AML-193 (cell line): ENCODE measurements at places on chromosomes 12 and 14.

- peak; percentile 59 for DNase-seq
These were observed 56.2 kb downstream of the PPHLN1 start for GRCh38 chr12:42382013-42382696.

DNA sequence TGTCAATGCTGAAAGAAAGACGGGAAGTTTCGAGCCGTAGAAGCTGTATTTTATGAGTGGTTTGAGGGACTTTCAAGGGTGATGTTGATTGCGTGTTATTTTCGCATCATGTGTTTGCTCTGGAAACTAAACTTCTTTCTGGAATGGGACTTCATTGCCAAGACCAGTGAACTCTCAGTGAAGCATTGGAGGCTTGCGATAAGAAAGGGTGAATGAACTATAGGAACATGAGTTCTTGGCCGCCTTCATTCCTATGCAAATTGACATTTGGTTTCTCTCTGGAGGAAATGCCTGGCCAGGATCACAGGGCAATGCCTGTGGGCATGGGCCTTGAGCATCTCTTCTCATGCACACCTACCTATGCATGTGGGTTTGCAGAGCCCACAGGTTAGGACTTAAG, 372.7 kb downstream of the GLT1D1 start:
- no peak for DNase-seq

- no peak for DNase-seq
These were observed 7.8 kb upstream of the CALM1 start for GRCh38 chr14:90388982-90389381.

- peak; percentile 4 for DNase-seq
These were observed 63.2 kb downstream of the TSPAN11 start for GRCh38 chr12:30989754-30990153.

DNA sequence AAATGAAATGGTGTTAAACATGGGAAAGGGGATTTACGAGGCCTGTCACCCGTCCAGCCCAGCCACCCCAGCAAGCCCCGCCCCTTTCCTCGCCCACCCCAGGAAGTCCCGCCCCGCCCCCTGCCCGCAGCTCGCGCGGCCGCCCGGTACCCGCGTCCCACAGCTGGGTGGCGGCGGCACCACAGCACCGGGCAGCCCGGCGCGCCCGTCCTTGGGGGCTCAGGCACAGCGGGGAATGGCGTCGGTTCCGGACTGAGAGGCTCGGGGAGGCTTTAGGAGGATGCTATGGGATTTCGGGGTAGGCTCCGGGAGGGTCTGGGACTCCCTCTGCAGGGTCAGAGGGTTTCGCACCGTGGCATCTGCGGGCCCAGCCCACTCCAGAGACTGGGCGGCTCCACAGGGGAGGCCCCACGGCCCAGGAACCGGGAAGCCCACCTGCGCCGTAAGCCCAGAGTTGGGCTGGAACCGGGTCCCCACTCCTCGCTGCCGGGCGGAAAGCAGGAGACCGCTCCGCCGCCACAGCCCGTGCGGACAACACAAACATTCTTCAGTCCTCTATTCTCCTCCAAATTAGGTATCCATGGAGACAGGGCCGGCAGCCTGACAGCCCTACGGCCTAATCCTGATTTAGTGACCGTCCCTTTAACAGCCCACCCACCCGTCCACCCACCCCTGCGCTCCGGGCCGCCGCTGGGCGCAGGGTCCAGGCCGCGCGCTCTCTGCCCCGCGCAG, 1.4 kb downstream of the FIGNL2 start:
- no peak for DNase-seq

- DNase-seq = no peak
These were observed 321.2 kb downstream of the RAD51B start for GRCh38 chr14:68140806-68141205.

DNA sequence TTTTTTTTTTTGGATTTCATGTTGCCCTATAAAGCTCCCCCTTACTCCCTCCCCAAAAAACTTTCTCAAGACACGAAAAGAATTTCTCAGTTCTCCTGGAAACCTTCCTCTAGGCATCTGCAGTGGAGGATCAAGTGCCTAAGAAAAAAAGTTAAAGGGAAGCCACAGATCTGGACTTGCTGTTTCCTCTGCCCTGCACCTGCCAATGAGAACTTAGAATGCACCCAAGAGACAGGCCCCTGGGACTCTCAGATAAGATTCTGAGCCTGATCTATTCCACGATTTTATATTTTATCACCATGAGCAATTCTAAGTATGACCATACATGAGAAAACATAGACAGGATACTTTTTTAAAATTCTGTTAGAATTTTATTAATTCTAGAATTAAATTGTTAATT, 728.9 kb downstream of the BCL11B start:
- DNase-seq = no peak

DNA sequence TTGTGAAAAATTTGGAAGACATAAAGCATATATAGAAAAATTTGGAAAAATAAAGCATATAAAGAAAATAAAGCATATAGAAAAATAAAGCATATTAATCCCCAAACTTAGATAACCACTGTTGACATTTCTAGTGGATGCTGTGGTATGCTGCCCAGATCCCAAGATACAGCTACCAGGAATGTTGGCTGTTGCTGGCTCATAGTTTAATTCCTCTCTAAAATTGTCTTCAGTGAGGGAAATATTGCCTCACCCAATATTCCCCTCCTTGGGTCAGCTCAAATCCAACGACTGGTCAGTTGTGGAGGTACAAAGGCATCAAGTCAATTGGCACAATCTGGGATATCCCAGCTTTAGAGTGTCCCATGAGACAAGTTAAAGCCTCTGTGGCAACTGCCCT, 10.1 kb upstream of the KICS2 start:
- no peak for DNase-seq

DNA sequence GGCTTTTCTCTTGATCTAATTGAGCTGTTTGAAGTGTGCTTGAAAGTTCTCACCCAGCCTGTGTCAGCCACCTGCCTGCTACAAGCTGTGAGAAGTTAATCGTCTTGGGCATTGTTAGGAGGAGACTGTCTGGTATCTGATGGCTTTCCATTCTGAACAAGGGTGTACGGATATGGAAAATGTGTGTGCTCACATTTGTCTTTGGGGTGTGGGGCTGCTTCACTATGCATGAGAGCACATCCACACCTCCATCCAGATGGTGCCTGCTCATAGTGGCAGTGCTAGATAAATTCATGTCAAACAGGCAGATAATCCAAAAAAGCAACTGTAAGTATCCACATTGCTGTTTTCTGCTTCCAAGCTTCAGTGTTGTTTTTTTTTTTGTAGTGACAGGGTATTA, 462.2 kb downstream of the DIO2 start:
- no peak for DNase-seq
